ENCODE measurements at places on chromosomes 6 and 20.

DNA sequence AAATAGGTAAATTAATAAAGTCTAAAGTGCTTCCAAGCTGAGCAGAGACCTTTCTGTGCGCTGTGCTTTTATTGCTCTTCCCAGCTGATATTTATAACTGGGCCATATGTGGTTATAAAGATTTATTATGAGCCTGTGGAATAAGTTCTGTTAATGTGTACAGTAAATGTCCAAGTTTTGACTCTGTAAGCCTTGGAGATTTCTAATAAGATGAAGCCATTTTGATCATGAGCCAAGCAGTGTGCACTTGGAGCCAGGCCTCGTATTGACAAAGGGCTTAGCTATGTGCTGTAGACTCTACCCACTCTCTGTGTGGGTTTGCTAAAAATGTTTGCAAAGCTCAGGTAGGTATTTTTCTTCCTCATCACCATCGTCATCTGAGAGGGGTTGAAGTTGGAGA is 361.1 kb downstream of the FOXA2 start:
- no peak for DNase-seq

DNA sequence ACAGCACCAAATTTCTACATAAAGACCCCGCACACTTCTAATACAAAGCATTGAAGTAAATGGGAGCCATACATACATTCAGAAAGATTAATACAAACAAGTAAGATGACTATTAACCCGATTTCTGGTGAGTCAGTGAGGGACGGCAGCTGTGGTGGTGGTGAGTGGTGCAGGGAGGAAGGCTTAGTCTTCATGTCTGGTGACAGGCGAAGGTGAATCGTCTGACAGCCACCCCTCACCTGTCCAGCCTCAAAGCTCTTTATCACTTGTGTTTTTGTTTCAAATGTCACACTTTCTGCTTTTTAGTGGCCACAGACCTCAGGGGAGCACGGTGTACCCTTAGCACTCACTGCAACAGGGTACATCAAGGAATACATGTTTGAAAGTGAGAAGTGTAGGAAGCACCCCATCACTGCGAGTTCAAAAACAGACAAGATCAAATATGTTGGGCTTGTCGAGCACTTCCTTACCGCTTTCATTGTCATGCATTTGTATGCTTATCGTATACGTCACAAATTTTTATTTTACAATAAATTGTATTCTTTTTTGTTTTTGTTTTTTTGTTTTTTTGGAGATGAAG is 63.5 kb downstream of the IRF4 start:
- DNase-seq: no peak

GRCh38 chr6:52966101-52966500 is 29.0 kb downstream of the GSTA4 start:
- no peak for DNase-seq

- no peak for DNase-seq
These were observed 125.1 kb downstream of the MYLK4 start for GRCh38 chr6:2625581-2625980.

- DNase-seq: no peak
These were observed 278.7 kb upstream of the RNF217 start for GRCh38 chr6:124683507-124683906.

GRCh38 chr20:39326050-39326449 is 363.9 kb downstream of the DHX35 start:
- DNase-seq: no peak

GRCh38 chr6:99189823-99190721 is 159.4 kb downstream of the FAXC start:
- no peak for DNase-seq

DNA sequence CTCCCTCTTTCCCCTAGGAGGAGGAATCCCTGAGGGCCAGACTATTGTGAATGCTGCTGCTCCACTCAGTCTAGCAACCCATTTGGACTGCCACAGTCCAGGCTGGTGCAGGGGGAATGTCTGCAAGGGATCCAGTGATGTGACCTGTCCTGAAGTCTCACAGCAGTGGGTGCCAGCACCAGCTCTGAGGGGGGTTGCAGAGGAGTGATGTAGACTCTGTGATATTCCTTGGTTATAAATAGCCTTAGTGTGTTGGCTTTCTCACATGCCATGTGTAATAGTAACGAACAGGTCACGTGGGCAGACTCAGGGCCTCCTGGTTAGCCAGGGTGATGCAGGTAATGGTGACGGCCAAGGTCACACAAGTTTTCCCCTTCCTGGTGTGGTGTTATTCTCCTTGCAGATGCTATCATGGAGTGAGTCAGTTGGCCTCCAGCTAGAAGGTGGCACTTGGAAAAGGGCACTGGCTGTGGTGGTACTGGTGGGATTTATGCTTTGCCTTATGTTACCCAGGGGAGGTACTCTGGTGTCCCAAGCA is 404.4 kb downstream of the UTRN start:
- no peak for DNase-seq

DNA sequence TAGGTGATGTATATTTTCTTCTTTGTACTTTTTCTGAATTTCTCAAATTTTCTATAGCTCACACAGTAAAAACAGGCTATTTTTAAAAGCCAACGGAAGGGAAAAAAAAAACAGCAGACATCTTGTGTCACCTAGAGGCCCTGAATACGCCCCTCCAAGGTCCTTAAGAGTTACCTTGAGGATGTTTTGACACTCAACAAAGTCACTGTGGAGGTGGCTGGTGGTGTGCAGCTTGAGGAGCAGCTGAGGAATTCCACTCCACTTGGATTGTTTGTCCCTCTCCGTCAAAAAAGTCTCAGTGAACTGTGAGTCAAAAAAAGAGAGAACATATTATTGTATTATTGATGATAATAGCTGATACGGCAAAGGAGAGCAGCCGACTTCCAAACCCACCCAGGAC is 14.7 kb downstream of the TRPC4AP start:
- no peak for DNase-seq

- no peak for DNase-seq
These were observed 20.4 kb upstream of the EPM2A start for GRCh38 chr6:145755682-145756081.
